ENCODE measurements at places on chromosomes 4 and X.

DNA sequence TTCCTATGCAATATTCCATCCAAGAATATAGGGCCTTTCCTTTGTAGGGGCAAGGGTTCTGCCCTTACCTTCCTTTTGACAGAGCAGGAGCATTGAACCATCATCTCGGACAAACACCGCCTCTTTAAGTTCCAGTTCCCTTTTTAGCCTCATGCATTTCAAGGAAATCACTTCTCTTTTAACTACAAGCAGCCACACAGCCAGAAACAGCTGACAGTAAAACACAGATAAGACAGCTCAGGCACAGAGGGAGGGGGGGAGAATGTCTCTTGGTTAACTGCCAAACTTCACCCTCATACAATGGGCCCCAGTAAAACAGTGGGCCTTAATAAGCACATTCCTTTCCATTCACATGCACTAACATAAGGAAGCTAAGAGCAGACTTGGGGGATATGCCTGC lies 648.3 kb downstream of the GABRG1 start:
- no peak for DNase-seq

DNA sequence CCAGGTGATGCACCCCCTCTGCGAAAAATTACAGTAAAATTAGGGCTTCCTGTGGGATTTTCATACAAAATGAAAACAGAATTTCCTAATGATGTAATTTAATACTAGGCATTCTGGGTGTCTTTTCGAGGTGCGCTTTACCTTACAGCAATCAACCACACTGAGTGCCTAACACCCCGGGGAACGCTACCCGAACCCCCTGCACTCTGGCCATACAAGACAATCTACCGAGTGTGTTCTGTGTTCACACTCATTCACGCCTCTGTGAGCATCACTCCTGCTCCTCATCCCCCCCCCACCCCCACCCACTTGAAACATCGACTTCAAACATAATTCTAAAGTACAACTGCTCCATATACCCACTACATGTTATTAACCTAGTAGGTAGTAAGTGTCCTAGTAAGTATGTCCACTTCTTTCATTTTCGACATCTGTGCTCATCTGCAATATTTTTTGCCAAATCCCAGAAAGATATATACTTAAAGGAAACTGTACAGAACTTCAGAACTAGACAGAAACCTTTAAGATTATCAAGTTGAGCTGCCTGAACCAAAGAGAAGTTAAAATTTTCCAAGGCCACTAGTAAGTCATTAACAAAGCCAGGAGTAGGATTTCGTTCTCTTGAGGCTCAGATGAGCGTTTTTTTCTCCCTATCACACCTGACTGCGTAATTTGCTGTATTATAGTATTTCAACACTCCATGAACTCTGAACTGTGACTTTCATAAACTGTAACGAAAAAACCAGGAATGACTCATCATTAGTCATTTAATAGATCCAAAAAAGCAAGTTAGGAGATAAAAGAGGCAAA lies 80.0 kb downstream of the FAT1 start:
- no peak for DNase-seq

- no peak for DNase-seq
Observed at GRCh38 chr4:169139021-169139420, 129.0 kb upstream of the CBR4 start.

GRCh38 chrX:141375011-141375760 lies 132.9 kb upstream of the SPANXC start:
- DNase-seq: no peak

DNA sequence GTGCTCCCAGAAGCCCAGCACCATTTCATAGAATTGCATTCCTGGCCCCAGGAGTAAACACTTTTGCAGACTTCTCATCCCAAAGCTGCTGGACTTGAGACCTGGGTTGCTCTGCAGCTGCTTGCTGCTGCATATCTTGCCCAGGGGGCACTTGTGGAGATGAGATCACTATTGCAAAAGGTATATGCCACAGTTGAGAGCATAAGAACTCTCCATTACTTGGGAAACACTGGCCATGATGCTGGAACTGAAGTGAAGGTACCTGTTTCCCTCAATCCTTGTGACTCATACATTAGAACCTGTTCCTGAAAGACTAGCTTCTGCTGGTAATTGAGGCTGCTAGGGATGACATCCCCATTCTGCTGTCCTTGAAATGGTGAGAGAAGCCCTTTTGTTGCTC lies 43.1 kb upstream of the WDR1 start:
- DNase-seq: no peak

DNA sequence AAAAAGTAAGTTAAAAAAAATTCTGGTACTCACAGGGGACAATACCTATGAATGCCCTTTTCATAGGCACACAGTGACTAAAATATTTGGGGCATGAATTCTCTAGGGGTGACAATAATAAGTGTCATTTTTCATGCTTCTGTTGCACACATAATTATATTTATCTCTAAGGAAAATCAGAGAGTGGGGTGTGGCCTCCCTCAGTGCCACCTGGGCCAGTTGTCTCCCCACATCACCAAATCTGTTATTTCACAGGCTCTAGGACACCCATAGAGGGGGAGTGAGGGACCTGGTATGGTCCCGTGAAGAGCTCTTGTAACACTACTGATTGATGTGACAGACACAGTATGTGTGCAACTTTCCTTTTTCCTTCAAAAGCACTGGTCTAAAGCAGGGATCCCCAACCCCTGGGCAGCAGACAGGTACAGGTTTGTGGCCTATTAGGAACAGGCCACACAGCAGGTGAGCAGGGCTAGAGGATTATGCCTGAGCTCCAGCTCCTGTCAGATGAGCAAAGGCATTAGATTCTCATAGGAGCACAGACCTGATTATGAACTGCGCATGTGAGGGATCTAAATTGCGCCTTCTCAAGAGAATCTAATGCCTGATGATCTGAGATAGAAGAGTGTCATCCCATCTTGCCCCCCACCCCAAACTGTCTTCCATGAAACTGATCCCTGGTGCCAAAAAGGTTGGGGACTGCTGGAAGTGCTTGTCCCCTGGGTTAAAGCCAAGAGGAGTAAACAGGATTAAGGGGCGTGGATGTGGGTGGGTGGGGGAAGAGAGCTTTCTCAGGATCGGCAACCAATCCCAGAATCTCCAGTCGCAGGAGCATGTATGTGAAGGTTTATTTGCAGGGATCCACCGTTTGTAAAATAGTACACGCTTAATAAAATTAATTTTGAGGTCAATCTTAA lies 856 bp downstream of the SLC9B1 start:
- no peak for DNase-seq

DNA sequence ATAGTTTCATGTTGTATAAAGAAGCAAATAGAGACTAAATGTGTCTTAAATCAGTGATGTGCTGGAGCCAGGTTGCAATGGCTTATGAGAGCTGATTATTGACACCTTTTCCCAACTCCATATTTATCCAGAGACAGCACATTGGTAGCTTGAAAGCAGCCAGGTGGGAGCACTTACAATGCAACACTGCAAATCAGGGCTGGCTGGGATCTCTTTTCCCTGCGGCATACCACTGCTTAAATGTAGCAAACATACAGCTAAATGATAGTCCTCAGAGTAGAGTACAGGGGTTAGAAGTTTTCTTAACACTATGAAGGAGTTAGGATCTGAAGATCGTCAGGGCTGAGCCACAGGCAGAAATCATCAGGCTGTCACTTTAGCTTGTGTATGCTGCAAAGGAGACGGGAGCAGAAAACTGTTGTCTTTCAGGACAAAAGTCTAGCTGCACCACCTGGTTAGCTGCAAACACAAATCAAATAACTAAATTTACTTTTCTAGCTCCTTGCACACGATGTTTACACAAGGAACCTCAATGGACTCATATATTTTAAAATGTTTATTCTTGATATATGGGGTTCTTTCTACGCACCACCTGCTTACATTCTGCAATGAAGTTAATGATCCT lies 527.3 kb downstream of the TLL1 start:
- no peak for DNase-seq

- DNase-seq: no peak
Observed at GRCh38 chr4:11429699-11430045, 978 bp upstream of the HS3ST1 start.

GRCh38 chr4:79913581-79913980 lies 159.4 kb downstream of the ANTXR2 start:
- DNase-seq: no peak

GRCh38 chr4:1715002-1715758 lies 3.1 kb upstream of the SLBP start:
- DNase-seq: no peak

GRCh38 chr4:26424838-26425237 lies 65.4 kb downstream of the CCKAR start:
- DNase-seq: no peak

DNA sequence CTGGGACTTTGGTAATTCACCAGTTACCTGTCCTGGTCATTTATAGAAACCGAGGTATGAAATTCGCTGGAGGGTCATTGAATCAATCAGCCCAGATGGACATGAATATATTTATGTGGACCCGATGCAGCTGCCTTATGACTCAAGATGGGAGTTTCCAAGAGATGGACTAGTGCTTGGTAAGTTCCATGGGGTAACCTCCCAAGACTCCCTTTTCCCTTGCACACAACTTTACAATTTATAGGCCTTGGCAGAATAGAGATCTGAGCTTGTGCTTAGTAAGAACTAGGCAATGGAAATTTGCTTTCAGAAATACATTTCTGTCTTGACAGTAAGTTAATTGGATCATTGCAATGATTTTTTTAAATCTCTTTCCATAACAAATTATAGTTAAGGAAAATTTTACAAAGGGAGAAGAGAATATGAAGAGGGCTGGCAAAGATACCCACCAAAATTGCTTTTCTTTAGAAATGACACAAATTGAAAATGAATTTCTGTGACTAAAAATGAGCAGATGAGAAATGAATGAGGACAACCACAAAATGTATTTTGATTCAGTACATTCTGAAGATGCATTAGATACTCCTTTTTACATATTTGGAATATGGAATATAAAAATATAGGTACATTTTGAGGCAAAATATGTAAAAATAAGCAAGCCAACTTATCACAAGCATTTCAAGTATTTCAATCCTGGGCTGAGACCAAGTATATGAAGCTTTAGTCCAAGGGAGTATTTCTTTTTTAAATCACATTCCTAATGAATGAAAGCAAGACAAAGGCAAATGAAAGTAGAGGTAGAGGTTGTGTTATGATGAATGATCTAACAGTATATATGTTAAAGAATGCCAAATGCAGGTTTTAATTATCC lies 45.9 kb downstream of the PDGFRA start:
- no peak for DNase-seq

DNA sequence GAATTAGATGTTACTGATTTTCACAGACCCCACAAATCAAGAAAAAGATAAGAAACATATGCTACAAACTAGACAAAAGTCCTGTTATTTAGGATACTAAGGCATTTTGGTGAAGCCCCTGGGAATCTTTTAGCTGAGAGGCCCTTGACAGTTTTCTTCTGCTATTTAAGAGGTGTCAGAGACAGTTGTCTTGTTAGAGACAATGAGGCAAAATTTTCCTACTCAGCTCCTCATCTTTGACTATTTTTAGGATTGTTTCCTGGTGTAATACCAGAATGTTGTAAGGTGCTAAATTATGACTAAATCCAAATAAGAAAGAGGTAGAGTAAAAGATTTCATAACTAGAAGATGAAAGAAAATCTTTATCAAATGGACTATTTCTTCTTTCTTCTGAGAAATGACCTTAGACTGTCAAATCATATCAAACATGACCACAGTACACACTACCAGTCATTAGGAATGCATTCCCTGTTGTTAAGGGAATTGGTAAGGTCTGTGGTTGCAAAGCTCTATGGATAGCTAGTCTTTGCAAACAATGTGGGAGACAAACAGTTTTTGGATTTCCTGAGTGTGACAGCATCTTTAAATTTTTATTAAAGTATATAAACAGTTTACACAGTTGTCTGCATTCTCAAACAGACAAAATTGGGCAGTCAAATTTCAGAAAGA lies 926.1 kb downstream of the ADGRL3 start:
- DNase-seq: no peak

DNA sequence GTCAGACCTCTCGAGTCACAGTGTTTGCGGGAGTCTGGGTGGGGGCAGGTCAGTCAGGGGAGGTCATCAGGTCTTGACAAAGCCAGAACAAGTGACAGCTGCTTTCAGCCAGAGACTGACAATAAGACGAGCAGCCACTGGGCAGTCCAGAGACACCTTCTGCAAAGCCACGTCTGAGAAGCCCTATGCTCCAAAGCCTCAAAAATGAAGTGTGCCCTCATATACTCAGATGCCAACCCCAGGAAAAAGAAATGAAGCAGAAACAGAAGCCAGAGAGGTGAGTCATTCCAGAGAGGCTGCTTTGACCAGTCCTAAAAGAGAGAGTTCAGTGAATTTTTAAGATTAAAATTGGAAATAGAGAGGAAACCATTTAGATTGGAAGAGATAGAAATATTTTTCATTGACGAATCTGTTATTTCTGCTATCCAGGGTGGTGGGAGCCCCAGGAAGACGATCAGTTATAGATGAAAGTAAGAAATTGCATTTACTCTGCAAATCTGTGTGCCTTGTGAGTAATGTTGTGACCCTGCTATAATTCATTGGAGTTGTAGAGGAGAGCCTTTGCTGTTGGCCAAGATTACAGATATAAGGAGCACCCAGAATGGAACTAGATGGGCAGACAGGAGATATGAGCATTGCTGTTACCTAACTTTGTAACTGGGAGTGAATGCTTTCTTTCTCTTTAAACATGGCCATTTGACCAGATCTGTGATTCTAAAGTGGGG lies 77.9 kb downstream of the LRRC66 start:
- DNase-seq: no peak

- no peak for DNase-seq
Observed at GRCh38 chr4:10226756-10227155, 110.2 kb upstream of the WDR1 start.

- DNase-seq: no peak
Observed at GRCh38 chr4:169051761-169052593, 41.9 kb upstream of the CBR4 start.

GRCh38 chrX:123184866-123185276 lies 793 bp downstream of the GRIA3 start:
- no peak for DNase-seq

DNA sequence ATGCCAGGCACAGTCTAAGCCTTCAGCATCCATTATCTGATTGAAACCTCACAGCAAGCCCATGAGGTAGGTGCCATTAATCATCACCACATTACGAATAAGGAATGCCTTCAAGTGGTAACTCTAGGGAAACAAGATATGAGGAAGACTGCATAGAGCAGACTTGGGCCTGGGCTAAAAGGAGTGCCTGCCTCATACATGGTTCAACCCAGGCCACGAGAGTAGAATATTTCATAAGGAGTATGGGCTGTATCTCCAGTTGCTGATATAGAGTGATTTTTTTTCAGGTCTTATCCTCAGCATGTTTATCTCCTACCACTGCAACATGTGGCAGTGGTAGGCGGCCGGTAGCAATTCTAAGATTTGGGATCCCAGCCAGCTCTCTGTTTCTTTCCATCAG lies 51.7 kb downstream of the ATP11C start:
- no peak for DNase-seq

GRCh38 chrX:149916745-149917392 lies 12.5 kb upstream of the HSFX4 start:
- DNase-seq: no peak

GRCh38 chrX:83916525-83916924 lies 55.6 kb downstream of the CYLC1 start:
- DNase-seq: no peak

GRCh38 chrX:54640103-54640690 lies 110.2 kb downstream of the GNL3L start:
- DNase-seq: no peak

DNA sequence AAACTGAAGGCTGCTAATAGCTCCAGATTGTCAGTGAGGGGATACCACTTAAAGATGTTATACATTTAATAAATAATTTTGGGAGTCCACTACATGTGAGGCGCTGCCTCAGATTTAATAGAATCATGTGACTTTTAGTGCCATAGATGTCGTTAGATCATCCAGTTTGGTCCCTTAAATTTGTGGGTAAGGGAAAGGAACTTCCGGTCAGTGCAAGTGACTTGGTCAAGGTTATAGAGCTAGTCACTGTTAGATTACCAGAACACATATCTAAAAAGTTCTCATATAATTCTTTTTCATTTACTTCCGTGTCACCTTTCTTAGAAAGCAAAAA lies 529 bp upstream of the UBA6 start:
- no peak for DNase-seq
